Cardiac fibroblast (primary cell): ENCODE measurements at places on chromosomes 7 and 10.

- peak; percentile 94 for DNase-seq
Observed at GRCh38 chr10:125822878-125823662, at the start of the genes BCCIP and UROS. BCCIP (plus strand) TSS chr10:125823546; CDS start chr10:125823558, 12 bp downstream. UROS (minus strand) TSS chr10:125823258; CDS start chr10:125816499, 6,759 bp downstream.

- no peak for DNase-seq
Observed at GRCh38 chr7:47516386-47516785, 65.5 kb downstream of the TNS3 start.

GRCh38 chr10:92153-92552 is 43.1 kb upstream of the TUBB8 start:
- DNase-seq: no peak

DNA sequence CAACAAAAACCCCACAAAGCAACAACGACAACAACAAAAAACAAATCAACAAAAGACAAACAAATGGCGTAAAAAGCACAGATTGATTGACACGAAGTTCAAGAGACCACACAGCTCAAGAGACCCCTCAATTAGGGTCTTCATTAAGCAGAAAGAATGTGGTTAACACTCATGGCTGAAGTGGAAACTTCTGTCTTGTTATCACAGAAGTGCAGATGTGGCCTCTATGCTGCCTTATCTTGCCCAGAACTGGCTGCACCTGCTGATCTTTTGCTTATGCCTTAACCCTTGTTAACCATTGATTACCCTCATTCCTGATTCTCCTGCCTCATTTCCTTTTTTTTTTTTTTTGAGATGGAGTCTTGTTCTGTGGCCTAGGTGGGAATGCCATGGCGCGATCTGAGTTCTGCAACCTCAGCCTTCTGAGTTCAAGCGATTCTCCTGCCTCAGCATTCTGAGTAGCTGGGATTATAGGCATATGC is 3.5 kb upstream of the DAGLB start:
- DNase-seq: no peak

- DNase-seq: no peak
Observed at GRCh38 chr10:74556072-74556705, 270.2 kb upstream of the KAT6B start.

DNA sequence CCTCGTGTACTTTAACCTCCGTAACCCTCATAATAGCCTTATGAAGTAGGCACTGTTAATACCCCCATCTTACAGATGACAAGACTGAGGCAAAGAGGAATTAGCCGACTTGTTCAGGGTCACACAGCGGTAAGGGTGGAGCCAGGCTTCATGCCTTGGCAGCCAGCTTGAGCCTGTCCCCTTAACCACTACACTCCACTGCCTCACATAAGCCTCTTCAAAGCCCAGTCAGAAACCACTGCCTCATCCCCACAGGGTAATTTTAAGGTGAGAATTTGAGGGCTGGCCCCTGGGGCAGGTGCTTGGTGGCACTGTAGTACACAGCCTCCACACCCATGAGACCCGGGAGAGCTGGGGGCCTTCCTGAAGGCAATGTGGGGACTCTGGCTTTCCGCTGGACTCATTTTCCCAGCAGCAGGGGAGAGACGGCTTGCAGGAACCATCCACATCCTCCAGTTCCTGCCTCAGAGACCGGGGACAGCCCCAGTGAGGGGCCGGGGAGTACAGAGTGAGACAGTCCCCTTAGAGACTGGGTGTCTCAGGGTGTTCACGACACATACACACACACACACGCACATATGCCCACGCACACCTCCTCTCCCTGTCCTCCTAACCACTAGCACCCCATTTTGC is 7.6 kb upstream of the C10orf105 start:
- no peak for DNase-seq

- DNase-seq: peak; percentile 40
Observed at GRCh38 chr10:91974960-91975359, 51.4 kb downstream of the BTAF1 start.

DNA sequence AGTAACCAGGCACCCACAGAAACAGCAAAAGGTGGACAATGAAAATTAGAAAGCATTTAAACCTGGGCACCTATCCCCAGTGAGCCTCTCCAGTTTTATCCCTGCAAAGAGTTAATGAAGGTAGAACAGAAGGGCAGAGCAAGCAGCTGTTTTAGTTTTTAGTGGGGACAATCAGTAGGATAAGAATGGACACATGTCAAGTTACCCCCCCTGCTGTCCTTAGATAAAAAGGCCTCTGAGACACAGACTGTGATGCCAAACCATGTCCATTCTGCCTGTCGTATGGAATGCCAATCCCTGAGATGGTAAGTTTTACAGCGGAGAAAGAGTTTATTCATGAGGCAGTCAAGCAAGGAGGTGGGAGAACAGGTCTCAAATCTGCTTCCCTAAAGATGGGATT is 162.6 kb upstream of the AGR3 start:
- DNase-seq: no peak

- DNase-seq: no peak
Observed at GRCh38 chr10:6202098-6202683, 541 bp upstream of the PFKFB3 start.

GRCh38 chr10:30233186-30233959 is 115.7 kb downstream of the MTPAP start:
- no peak for DNase-seq

DNA sequence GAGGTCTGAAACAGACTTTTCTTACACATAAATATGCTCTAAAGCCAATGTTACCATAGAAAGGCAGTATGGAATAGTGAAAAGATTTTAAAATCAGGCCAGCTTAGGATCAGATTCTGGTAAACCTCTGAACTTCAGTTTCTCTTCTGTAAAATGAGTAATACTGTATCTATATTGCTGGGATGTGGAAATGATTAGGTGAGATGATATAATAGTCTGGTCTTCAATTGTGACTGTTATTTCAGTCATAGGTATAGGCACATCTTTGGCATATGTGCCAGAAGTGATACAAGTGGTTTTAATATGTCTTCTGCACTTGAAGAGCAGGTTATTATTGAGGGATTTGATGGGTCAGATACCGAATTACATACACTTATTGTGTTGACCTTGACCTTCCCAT is 7.2 kb downstream of the ZNF277 start:
- no peak for DNase-seq

- no peak for DNase-seq
Observed at GRCh38 chr10:101322266-101323108, 31.5 kb upstream of the BTRC start.

GRCh38 chr10:121307411-121307980 is 290.7 kb downstream of the FGFR2 start:
- no peak for DNase-seq

GRCh38 chr7:22356701-22357310 is at the start of gene RAPGEF5:
RAPGEF5 (minus strand) TSS chr7:22357154; CDS start chr7:22357060, 94 bp downstream.
- DNase-seq: no peak

DNA sequence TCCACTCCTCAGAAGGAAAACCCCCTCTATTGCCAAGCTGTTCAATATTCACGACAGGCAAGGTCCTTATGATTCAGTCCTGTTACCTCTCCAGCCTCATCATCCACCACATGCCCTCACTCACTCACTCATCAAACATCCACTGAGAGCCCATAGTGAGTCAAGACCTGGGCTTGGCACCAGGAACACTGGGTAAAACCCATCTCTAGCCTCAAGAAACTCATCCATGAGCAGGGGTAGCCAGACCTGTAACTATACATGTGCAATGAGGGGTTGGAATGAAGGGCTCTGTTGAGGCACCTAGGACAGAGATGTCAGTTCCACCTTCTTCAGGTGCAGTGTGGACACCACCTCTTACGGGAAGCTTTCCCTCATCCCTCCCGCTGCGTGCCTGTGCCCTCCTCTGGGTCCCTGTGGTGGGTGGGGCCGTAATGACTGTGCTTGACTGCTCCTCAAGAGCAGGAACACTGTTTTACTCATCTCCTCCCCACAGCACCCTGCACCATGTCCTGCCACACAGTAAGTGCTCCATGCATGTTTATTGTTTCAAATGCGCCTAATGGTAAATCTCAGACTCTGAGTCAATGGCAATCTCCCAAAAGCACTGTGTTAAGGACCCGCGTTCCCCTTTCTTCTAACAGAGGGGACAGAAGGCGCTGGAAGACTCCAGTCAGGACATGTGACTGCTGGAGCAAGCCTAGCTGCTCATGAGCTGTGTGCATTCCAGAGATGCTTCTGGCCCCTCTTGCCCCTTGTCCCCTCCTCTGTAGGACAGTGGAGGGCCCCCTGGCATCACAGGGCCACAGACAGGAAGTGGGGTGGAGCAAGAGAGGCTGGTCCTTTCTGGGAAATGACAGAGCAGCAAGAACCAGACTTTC is 95.4 kb downstream of the HIPK2 start:
- peak; percentile 95 for DNase-seq

DNA sequence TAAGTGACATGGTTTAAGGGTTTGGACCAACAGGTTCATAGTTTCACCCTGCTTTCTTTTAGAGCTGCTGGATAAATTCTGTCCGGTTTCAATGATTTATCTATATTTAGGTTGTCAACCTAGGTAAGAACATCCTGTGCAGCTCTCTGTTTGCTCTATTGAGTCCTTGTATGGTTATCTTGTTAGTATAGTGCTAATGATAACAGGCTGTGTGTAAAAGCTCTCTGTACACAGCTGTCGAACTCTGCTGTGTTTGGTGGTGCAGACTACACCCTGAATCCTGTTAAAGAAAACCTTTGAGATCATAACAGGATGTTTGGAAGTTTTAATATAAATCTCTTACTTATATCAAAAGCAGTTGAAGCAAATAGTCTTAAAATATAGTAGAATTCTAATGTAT is 219.2 kb downstream of the SDK1 start:
- DNase-seq: no peak

DNA sequence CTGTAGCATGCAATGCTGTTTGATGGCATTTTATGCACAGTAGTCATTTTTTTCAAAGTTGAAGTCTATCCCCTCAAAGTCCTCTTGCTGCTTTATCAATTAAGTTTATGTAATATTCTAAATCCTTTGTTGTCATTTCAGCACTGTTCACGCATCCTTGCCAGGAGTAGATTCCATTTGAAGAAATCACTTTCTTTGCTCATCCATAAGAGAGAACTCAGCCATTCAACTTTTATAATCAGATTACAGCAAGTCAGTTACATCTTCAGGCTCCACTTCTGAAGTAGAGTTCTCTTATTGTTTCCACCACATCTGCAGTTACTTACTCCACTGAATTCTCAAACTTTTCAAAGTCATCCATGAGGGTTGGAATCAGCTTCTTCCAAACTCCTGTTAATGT is 32.3 kb downstream of the SDHAF3 start:
- no peak for DNase-seq

GRCh38 chr7:142602756-142603155 is 146.5 kb upstream of the PRSS1 start:
- DNase-seq: no peak

GRCh38 chr10:79310911-79311573 is 36.2 kb upstream of the PPIF start:
- DNase-seq: no peak

DNA sequence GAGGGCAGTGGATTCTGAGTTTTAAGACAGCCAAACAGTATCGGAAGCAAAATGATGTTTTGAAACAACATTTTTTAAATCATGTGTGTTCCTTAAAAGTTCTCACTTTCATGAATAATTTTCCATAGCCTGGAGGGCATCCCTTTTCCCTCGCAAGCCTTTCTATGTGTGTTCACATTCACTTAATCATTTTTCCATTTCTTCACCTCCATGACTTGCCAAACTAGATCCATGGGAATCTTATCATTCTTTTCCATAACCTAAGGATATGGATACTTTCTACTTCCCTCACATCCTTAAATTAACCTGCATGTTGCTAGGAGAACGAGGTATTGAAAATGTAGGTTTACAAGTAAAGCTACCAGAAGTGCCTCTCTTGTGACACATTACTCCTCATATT is 94.2 kb upstream of the NPVF start:
- no peak for DNase-seq

DNA sequence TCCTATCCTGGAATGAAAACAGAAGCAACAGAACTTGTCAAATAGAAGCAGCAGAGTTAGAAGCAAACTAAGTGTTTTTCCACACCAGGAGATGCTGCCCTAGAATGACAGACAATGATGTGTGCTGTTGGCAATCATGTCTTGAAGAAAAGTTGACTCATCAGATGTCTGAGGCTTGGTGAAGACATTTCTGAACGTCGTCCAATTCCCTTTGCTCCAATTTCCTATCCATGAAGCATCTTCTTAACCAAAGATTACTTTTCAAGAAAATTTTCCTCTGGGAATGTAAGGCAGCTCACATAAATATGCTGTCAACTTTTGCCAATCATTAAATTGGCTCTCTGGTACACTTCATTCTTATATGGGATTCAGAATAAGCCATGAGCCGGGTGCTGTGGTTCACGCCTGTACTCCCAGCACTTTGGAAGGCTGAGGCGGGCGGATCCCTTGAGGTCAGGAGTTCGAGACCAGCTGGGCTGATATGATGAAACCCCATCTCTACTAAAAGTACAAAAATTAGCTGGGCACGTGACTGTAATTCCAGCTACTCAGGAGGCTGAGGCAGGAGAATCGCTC is 34.6 kb downstream of the MALSU1 start:
- peak; percentile 96 for DNase-seq

- no peak for DNase-seq
Observed at GRCh38 chr7:36814311-36814710, 90.0 kb upstream of the AOAH start.

DNA sequence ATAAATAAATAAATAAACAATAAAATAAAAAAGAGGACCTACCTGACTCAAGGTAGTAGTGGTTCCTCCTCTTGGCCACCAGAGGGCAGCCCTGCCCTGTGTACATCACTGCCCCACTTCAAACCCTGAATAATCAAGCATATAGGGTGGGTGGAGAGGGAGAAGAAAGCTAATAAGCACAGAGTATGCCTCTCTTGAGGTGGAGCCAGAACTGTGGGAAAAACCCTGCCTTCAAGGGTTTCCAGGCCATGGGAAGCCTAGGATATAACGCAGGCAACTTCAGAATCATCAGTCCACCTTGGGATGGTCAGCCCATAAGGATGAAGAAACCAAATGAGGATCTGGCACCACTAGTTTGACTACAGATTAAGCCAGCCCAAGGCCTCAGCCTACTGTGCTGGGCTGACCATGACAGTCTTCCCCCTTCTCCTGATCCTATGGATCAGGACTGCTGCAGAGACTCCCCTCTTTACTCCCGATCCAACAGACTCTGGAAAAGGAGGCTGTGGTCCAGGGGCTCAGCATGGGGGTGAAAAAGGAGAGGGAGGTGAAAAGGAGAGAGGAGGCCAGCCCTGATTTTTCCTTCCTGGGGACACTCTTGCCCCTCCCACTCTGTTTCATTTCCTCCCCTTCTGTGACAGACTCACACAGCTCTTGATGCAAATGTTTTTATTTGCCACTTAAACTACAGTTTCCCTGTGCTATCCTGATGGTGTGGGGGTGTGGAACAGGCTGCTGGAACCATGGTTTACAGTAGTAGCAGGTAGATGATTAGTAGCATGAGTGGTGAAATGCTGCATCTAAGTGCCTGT is 10.1 kb downstream of the AVPI1 start:
- peak; percentile 77 for DNase-seq

GRCh38 chr10:133422807-133423771 is 1.3 kb downstream of the SPRN start:
- no peak for DNase-seq
